ENCODE measurements at places on chromosomes 7 and 10.

DNA sequence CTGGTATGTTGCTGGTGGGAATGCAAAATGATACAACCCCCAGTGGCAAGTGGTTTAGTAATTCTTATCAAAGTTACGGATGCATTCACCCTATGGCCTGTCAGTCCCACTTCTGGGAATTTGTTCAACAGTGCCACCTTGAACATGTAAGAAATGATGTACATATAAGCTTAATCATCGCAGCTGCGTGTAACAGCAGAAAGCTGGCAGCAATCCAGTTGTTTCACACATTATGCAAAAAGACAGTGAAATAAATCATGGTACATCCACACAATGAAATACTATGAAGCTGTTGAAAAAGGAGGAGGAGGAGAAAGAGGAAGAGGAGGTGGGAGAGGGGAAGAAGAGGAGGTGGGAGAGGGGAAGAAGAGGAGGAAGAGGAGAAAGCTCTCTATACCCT is 76.2 kb upstream of the MYL10 start:
- no peak for DNase-seq

DNA sequence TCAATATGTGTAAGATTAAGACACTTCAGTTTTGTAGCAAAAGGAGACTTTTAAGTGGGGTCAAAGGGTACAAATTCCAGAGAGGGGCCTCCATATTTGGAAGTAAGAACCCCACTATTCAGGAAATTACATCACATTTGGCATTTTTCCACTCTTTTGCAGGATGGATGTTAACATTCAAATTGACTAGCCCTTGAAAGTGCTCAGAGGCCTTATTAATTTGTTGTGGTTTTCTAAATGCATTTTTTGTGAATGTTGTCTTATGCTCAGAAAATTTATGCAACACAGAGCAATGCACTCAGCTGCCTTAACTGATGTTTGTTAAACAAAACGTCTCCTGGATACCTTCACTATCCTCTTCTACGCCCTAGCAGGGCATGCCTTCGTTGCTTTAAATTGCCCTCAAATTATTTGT is 50.9 kb upstream of the PDLIM1 start:
- no peak for DNase-seq

- DNase-seq, result no peak
Measured at GRCh38 chr7:14303536-14303935, 314.1 kb upstream of the ETV1 start.

- no peak for DNase-seq
Measured at GRCh38 chr10:124063750-124064603, 29.4 kb downstream of the CHST15 start.

DNA sequence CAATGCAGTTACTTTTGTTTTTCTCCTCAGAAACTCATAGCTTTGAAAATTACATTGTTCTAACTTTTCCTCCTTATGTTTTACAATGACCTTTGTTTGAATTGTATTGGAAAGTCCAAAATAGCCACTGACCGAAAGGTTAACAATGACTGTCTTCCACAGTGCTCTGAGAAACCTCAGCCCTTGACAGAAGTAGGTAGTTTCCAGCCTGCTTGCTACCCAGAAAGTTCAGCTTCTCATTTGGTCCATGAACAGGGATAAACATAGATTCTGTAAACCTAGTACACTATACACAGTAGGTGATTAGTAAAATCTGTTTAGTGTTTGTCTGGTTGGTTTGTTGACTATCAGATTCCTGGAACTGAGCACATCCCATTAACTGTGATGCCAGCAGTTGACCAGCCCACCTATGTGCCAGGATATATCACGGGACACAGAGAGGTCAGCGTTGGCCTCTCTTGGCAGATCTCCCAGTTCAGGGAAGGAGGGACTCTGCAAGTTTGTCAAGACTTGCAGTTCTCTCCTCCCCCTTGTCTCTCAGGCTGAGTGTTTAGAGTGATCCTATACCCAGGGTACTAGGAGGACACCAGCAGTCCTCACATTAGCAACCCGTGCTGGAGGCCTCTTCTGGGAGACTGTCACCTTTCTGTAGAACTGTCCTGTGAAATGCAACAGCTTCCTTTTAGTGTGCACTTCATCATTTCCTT is 297.6 kb downstream of the ARHGAP12 start:
- DNase-seq, result no peak

- no peak for DNase-seq
Measured at GRCh38 chr7:105806592-105807447, 69.6 kb downstream of the ATXN7L1 start.

DNA sequence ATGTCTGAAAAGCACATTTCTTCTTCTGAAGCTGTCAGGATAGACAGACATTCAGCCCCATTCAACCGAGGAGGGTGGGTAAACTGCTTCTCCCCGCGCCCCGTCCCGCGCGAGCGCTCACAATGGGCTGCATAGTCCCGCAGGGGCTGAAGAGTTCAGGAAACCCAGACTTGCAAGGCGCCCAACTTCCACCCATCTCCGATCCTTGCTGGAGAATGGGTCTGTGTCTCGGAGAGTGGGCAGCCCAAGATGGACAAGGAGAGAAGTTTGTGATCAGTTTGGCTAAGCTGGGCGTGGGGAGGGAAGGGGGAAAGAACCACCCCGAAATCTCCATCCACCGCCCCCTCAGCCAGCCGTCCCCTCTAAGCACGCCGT is 686 bp downstream of the AASS start:
- no peak for DNase-seq

GRCh38 chr7:37286454-37286832 is 162.2 kb downstream of the ELMO1 start:
- no peak for DNase-seq

DNA sequence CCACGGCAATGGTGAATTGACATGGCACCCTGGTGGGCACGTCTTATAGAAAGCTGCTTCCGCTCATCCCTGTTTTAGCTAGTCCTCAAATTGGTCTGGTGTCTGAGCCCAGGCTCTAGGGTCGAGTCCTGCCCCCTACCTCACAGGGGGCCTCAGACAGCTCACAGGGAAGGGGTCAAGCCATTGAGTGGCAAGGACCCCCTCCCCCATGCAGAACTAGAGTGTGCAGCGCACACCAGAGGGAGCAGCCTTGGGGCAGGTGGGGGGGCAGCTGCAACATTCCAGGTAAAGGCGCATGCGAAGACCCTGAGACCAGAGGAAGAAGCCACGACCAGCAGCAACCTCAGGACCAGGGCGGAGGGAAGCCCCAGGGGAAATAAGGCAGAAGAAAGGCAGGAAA is 240.4 kb upstream of the PPP2R2D start:
- no peak for DNase-seq

DNA sequence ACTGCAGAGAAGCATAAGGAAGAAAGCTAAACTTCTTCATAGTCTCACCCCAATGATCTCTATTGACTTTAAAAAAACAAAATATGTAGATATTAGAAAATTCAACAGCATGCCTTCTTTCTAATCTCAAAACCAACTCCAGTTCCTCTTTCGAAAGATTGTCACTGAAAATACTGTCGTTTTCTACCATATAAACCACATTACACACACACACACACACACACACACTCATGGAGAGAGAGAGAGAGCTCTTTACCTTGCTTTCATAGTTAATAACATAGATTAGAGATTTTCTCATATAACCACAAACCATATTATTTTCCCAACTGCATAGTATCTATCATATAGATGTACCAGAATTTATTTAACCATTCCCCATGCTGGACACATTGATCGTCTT is 296.2 kb upstream of the MGMT start:
- no peak for DNase-seq

DNA sequence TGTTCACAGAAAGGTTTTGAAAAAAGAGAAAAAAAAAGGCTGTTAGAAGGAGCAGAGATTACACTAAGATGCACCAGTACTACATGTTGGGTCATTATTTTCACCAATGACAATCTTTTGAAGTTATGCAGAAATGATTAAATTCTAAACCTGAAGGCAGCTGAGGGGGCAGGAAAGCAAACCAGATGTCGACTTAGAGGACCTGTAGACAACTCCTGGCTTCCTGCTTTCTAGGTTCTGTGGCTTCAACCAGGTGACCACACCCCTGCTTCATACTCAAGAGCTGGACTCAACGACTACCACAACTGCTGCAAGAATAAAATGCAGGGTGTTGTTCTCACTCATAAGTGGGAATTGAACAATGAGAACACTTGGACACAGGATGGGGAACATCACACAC is 30.0 kb downstream of the MYOF start:
- no peak for DNase-seq

DNA sequence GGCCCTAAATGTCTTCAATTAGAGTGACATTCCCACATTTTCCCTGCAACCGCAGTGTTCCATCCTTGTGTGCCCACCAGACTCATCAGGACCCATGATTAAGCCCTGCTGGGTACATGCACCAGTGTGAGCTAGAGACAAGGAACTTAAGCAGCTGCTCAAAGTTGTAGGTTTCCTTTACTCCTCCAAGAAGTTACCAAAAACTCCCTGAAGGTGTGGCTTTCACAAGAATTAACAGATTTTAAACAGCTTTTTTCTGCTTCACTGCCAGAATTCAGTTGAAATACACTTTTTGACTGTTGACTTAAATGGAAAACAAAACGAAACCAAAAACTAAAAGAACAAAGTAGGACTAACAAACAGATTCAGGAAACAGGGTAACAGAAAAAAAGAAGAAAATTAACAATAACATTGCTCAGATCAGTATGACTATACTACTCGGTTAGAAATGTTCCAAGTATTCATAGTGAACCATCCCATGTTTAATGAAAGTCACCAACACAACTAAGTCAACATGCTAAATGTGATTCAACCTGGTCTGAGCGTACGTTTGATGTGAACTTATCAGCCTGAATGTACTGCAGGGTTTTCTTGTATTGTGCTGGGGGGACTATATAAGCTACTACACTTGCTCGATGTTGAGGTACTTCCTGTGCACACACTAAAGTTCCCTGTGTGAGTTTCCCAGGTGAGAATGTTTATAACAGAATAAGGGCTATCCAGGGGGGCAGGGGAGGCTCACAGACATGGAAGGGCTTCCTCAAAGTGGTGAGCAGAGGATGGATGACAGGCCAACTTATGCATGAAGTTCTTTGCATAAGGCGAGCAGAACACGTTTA is 22.2 kb downstream of the SLC37A3 start:
- DNase-seq, result no peak

DNA sequence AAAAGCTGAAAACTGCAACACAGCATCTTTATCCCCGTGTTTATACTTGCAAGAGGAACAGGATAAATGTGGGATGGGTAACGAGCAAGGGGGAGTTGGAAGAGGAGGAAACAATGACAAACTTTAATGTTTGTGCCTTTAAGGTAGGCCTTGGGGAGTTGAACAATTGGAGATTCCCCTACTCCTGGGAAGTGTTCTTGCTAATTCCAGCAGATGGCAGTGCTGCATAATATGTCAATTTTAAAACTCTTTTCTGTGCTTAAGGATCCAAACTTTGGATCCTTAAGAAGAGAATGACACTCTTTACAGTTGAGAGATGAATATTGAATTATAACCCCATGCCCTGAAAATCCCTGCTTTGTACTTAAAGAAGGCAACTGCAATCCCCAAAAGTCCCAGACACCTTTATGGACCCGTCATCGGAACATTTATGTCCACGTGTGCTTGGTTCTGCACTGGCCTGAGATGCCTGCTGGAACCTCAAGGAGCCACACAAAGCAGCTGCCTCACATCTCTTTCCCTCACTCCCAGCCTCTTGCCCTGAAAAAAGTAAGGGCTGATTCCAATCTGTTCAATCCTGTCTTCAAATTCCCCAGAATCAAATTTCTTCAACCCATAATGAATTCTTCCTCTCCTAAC is 12.0 kb downstream of the IFIT5 start:
- peak; percentile 23 for DNase-seq

DNA sequence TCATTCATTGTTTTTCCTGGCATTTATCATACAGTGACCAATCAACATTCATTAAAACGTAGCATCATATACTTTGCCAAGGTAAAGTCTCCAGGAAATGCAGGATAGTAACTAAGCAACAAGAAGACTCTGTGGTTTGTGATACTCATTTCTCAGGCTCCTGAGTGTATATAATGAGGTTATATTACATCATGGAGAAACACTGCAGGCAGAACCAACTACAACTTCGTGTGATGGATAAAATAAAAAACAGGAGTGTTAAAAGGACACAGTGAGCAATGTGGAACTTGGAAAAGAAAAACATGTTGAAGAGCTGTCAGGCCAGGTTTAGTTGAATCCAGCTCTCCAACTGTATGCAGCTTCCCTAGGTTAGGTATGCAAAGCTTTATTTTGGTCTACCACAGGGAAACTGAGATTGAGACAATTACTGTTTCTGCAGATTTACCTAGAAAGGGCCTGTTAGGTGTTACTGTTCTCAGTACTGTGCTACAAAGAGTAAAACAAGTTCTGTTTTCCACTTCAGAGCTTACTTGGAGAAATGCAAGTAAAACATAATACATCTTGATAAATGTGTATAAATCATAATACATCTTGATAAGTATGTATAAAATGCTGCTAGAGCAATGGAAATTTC is 7.8 kb upstream of the CCNY start:
- DNase-seq, result no peak

DNA sequence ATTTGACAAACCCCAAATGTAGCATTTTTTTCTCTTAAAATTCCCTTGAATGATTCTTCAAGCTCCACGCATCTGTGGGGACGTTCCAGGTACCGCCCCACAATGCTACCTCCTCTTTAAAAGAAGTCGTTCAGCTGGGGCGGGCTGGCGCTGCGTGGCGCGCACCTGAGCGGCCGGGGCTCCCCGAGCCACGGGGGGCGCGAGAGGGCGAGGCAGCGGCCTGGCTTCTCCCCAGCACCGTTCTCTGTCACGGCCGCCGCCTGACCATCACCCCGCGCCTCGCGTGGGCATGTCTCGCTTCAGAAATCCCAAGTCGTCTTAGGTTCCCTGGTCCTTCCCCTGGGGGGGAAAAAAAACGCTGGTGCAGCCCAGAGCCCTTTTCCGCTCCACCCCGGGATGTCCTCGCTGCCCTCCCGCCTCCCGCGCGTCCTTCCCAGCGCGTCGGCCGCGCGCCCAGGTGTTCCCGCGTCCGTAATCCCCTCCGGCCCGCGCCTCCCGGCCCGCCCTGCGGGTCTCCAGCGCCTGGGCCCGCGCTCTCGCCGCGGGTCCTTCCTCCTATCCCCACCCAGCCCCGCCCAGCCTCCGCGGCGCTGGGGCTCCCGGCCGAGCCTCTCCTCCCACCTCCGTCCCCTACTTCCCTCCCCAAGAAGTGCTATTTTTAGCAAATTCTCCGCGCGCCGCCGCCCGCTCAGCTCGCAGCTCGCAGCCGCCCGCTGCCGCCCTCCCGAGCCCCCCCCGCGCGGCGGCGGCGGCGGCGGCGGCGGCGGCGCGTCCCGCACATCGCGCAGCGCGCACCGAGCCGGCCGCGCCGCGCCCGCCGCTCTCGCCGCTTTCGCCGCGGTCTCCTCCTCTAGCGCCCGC is 58.7 kb upstream of the PRPS1L1 start:
- peak; percentile 45 for DNase-seq

- no peak for DNase-seq
Measured at GRCh38 chr7:127123220-127123619, 129.5 kb downstream of the GRM8 start.

- no peak for DNase-seq
Measured at GRCh38 chr7:127940381-127941160, 90.7 kb downstream of the LRRC4 start.

Data from NCI-H2227 treated with DMSO at 0.1 percent for 48 hours (cell line).